ENCODE measurements at places on chromosomes 6 and 20. TPM values are rescaled to one million over a fixed set of nuclear protein-coding genes. Genes with fewer than 3 reads are reported as not detected.

- DNase-seq: no peak
Observed at GRCh38 chr6:75351570-75351969, 67.0 kb upstream of the TMEM30A start.

- no peak for DNase-seq
Observed at GRCh38 chr6:117303323-117303722, 38.0 kb downstream of the VGLL2 start.

DNA sequence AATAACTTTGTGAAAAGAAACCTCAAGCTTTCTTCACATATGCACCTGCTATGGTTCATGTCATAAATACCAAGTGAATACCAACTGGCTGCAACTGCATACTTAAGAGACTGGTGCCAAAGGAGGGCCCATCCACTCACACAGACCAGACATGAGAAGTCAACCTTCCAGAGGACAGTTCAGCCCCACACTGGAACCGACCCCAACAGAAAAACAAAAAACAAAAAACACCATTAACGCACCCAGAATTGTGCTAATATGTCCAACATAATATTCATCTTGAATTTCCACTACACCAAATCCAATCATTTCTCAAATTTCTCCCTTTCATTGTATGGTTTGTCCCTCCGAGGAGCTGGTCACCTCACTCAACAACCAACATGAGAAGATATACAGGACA lies 42.8 kb downstream of the CHD6 start:
- no peak for DNase-seq

WFDC10B gene
- total RNA-seq: not detected

DNA sequence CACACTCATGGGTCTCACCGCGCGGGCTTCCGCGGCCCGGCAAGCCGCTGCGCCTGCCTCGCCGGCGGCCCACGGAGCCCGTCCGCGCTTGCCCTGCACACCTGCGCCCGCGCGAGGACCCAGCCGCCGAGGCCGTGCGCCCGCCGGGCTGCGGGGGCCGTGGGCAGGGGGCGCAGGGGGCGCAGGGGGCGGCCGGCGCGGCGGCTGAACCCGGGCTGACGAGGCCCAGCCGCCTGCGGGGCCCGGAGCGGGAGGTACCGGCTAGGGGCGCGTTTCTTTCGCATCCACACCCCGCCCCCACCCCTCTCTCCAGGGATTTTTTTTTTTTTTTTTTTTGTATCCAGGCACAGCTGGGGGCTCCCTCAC lies 43.8 kb upstream of the OSTM1 start:
- DNase-seq: no peak

DNA sequence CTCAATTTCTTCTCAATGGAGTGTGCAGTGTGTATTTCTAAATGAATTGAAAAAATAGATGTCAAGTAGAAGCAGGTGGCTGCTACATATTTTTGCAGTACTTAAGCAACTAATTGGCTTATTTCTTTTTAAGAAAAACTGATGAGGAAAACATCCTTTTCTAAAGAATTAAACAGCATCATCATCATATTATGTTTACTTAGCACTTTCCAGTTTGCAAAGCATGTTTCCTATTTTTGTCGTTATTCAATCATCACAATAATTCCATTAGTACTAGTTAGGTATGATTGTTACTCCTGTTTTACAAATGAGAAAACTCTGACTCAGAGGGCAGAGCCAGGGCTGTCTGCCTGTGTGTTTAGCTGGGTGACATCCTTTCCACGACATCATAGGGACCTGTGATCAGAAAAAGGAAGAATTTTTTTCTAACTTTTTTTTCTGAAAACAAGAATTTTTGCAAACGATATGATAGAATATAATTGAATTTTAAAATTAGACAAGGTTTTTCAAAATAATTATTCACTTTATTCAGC lies 22.7 kb upstream of the BMP6 start:
- DNase-seq: no peak

GRCh38 chr6:145116591-145117178 lies 618.6 kb downstream of the EPM2A start:
- DNase-seq: no peak

DNA sequence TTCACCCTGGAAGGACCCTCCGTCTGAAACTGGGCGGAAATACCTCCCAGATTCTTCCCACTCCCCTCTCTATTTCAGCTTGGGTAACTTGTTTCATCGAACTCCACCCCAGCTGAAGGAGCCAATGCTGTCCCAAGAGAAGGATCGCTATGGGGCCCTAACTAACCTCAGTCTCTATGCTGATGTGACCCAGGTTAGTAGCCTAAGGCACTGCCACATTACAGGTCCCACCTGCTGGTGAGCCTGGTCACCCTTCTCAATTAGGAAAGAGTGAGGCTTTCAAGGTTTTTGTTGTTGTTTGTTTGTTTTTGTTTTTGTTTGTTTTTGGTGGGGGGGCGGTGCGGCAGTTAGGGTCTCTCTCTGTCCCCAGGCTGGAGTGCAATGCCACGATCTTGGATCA lies 168.4 kb downstream of the OR2B2 start:
- DNase-seq: no peak

DNA sequence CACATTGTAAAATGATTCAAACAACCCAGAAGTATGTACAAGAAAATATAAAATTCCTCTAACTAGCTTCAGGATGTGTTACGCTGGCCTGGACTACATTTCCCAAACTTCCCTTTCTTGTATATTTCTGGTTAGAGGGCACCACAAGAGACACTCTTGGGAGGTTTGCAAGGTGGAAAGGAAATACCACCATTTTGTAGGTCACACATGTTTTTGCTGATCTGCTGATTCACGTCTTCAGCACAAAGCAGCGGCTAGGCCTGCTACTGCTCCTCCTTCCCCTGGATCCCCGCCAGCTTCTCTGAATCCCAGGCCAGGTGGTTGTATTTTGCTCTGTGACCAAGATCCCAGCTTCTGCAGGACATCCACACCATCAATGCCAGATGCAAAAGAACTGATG lies 104.2 kb downstream of the AGPAT4 start:
- peak; percentile 61 for DNase-seq

DNA sequence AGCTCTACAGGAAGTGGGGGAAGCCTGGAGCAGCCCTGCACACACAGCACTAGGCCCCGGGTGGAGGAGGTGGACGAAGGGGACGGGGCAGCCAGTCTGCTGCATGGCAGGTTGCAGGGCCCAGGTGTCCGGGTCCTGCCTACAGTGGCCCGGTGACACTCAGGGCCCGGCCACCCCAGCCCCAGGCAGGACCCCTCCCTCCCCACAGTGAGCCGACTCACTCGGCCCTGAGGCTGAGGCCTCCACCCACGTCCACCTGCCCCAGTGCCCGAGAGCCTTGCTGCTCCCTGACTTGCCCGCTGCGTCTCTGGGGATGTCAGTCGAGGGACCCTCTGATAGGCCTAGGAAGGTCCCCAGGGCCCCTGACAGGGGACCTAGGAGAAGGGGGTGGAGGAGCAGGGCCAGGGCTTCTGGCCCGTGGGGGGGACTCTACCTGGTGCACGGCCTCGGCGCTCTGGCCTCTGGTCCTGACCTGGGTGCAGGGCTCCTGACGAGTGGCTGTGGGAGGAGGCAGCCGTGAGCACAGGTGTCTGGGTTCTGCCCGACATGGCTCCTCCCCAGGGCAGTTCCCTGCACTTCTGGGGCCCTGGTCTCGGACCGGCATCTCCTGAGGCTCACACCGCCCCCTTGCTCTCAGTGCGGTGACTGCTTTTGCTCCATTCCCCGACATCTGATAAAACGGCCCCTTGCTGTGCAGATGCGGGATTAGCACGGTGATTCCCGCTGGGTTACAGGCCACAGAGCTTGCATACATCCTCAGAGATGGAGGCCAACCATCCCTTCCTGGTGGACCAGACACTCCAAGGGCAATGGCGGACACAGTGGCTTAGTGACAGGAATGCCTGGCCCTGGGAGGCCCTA lies 20.1 kb downstream of the FRMD1 start:
- no peak for DNase-seq

MAP7 gene
- total RNA-seq: 1.3 TPM

Data from fibroblast of villous mesenchyme (primary cell).